ENCODE measurements at places on chromosomes 1 and 21.

DNA sequence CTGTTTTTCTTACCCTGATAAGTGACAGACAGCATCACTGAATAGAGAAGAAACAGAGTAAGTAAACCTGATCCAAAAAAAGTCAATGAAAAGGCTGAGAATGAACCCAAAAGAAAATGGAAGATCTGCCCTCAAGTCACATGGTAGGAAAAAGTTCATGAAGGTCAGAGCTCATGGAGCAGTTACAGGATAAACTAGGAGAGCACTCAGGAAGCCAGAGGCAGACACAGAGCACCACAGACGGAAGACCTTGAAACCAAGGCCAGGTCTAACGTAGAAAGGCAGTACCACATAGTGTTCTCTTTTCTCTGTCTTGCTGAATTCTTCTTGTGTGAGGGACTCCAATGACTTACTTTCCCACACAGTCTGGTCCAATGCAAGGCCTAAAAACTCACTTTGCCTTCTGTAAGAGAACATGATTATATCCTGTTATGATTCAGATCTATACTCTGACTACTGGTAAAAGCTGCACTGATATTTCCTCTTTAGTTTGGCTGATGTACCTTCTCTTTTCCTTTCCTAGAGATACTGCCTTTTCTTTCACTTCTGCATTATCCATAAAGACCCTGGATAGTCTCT lies 40.8 kb downstream of the RTCA start:
- DNase-seq = no peak

DNA sequence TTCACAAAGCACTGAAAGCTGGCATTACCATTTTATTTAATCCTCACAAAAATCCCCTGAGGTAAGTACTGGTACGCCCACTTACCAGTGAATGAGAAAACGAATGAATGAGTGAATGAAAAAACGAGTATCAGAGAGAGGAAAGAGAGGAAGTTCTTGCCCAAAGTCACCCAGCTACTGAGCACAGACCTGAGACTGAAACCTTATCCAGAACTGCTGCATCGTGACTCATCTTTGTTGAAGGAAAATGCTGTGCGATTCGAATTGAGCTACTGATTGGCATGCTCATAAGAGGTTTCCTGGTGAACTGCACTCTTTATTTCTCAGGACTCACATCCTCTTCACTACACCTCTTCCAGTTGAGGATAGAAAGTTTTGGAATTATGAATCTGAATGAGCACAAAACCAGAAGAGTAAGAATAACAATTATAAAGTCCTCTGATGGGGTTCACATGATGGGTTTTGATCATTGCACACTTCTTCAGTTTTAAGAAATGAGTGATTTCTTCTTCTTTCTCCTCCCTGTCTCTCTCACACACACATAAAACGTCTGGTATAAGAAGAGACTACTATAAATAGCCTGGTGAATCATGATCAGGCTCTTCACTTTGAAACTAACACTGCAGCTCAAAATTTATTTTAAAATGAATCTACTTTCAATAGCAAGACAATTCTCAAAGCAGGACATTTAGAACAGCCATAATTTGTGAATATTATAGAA lies 32.1 kb downstream of the IL12RB2 start:
- no peak for DNase-seq

DNA sequence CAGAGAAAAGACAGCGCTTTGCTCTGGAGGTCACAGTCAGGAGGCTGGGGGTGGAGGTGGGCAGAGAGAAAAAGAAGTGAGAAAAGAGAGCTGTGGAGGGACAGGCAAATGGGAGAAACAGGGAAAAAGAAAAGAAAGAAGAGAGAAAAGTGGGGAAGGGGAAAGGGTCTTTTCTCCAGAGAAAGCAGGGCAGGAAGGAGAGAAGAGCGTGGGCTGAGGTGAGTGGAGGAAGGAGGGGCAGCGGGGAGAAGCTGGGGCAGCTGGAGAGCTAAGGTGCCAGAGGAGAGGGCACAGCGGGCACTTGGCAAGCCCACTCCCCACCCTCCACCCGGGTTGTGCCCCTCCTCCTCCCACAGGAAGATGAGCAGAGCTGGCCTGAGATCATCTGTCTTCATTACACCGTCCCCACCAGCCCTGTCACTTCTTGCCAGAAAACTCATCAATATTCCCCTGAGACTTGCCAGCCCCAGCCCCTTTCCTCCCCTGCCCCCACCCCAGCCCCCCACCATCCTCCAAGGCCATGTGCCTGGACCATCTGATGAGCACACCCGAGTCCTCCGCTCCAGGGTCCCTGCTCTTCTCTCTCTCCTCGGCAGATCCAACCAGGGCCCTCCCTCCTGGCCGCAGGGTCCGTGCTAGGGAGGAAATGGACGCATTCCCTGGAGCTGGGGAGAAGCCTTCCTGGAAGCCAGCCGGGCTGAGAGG lies 17.0 kb upstream of the BLACAT1 start:
- DNase-seq = no peak

DNA sequence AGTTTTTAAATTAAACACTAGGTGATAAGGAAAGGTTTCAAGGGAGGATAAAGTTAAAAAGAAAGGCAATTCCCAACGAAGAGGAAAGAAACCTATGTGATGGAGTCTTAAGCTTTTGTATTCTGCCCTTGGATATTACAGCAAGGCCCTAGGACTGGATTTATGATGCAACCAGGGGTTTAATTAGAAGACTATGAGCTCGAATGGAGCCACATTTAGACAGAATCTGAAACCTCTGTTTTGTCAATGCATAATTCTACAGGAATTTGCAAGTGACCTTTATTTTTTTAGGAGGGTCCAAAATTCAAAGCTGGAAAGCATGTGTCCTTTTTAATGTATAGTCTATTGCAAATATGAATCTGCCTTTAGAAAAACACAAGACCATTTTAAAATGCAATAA lies 37.9 kb downstream of the TGFB2 start:
- DNase-seq = no peak

DNA sequence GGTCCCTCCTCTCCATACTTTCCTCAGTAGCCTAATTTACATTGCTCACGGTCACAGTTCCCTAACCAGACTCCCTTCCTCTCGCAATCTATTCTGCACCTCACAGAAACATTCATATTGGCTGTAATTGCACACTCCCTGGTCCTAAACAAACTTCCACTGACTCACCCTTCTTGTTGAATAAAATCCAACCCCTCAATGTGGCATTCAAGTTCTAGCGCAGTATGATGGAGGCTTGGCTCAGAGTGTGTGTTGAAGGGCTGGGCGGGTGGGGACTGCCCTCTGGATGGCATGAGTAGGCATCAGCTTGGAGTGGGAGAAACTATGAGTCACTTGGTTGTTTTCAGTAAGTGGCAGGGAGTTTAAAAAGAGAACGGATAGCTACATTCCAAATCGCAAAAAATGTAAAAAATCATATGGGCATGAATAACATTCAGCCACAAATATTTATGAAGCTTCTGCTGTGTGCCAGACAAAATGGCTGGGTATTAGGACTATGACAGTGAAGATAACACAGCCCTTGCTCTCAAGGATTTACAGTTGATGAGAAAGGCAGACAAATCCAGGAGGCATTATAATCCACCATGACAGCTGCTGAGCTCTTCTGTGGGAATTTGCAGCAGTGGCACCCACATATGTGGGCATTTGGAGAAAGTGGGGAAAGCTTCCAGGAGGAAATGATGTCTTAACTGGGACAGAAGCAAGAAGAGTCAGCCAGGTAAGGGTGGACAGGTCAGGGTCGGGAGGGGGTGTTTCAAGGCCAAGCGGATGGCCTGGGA lies 42.2 kb upstream of the LYST start:
- no peak for DNase-seq

GRCh38 chr21:45388011-45388521 lies 16.9 kb upstream of the COL18A1 start:
- no peak for DNase-seq

Data from activated naive CD8-positive, alpha-beta T cell treated with anti-CD3 and anti-CD28 coated beads, Interleukin-2, amount 50 U/mL, for 16 hours (primary cell).